ENCODE measurements at places on chromosomes 5 and 9.
A peak's percentile ranks its signal among the peaks of the same experiment; 100 is the strongest.

DNA sequence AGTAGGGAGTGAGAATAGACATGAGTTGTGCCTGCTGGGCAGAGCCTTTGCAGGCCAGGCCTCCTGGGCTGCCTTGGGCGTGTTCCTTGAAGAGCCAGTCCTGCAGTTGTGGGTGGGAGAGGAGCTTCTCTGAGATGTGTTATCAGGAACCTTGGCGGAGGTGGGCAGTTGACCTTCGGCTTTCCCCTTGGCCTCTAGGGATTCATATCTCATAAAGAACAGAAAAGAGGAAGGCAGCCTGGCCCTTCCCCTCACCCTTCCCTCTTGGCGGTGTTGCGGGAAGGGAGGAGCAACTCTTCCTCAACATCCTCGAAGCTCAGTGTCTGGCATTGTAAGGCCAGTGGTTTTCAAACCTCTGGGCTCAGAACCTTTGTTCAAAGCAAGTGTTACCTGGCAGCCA is 59.2 kb downstream of the DAPK1 start:
- H3K27me3 ChIP-seq = no peaks in the 10 kb centered on the region
- no peak for DNase-seq
- no peak overlapping the region for H3K4me3 ChIP-seq
- H3K27ac ChIP-seq = no peak overlapping the region
- H3K36me3 ChIP-seq = peaks cover 7% of the 10 kb centered on the region

DNA sequence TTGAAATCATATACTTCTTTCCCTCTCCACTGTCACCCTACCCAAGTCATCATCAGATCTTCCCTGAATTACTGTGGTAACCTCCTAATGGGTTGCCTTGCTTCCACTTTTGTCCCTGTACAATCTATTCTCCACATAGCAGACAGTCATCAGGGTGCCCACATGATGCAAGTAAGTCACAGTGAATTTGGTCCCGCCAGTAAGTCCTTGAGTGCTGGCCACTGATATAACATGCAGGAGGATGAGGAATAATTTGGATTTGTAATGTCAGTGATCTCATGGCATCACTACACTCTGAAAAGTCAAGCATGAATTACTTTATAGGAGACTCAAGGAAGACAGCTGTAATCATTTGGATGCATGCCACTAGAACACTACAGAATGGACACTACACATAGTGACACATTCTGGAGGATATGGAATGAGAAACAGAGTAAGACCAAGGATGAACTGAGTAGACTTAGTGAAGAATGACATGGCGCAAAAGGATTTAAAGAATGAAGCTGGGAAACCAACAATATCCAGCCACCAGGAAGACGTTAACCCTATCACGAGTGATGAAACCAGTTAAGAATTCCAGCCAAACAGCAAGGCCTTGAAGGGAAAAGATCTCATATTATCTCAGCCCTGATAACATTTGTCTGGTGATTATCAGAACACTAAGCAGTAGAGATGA is 28.6 kb downstream of the MARCHF3 start:
- no peaks in the 10 kb centered on the region for H3K36me3 ChIP-seq
- no peaks in the 10 kb centered on the region for H3K27me3 ChIP-seq
- H3K27ac ChIP-seq = peak overlapping the region; percentile 13
- DNase-seq = no peak
- H3K4me3 ChIP-seq = no peak overlapping the region

DNA sequence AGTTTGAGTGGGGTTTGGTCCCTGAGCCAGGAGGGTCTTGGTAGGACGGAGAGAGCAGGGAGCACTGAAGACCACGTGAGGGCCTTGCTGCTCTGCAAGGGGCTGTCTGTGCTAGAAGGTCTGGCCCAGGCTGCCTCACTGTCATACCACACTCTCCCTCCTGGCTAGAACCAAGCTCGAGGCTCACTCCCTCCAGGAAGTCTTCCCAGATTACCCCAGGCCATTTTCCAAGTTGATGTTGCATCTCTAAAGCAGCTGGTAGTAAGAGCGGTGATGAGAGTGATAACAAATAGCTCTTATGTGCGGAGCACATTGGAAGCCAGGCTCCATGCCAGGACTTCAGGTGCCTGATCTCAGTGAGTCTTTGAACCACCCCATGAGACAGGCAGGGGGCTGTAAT is 6.6 kb downstream of the MYMK start:
- H3K4me1 ChIP-seq = peaks cover 32% of the 10 kb centered on the region
- H3K4me3 ChIP-seq = no peak overlapping the region
- H3K27me3 ChIP-seq = no peaks in the 10 kb centered on the region
- no peaks in the 10 kb centered on the region for H3K36me3 ChIP-seq
- DNase-seq = no peak

DNA sequence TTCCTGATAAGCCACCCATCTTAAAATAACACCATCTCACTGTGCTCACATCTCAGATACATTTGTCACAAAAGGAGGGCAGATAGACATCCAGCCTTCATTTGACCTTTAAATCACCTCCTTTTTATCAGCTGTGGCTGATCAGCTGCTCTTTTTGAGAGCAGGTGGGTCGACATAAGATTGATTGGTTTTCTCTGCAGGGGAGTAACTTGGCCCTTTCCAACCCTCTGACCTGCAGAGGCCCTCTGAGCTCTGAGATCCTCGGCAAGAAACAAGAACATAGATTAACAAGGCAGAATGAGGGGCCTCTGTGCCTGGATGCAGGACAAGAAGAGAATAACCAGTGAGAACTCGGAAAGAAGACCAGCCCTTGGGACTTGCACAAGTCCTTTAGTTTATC is 33.5 kb upstream of the GLRA1 start:
- H3K4me1 ChIP-seq = peaks cover 6% of the 10 kb centered on the region
- no peak for DNase-seq
- H3K27ac ChIP-seq = no peak overlapping the region
- no peaks in the 10 kb centered on the region for H3K36me3 ChIP-seq
- no peaks in the 10 kb centered on the region for H3K27me3 ChIP-seq

DNA sequence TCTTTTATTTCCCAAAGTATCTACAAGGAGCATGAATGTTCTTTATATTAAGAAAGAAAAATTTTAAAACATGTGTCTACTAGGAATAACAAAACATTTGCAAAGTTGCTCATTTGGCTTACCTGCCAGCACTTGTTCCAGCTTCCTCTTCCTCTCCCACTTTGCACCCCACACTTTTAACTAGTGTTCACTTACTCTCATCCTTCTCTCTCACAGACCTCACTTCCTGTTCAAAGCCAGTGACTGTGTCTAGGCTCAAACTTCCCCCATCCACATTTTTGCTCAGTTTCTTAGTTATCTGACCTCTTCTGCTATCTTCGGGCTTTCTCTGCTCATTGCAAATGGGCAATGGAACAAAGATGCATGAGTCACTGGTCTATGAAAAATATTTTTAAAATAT is 512.2 kb upstream of the ZNF462 start:
- no peaks in the 10 kb centered on the region for H3K36me3 ChIP-seq
- DNase-seq = no peak
- no peak overlapping the region for H3K27ac ChIP-seq
- no peaks in the 10 kb centered on the region for H3K4me1 ChIP-seq
- H3K4me3 ChIP-seq = no peak overlapping the region

DNA sequence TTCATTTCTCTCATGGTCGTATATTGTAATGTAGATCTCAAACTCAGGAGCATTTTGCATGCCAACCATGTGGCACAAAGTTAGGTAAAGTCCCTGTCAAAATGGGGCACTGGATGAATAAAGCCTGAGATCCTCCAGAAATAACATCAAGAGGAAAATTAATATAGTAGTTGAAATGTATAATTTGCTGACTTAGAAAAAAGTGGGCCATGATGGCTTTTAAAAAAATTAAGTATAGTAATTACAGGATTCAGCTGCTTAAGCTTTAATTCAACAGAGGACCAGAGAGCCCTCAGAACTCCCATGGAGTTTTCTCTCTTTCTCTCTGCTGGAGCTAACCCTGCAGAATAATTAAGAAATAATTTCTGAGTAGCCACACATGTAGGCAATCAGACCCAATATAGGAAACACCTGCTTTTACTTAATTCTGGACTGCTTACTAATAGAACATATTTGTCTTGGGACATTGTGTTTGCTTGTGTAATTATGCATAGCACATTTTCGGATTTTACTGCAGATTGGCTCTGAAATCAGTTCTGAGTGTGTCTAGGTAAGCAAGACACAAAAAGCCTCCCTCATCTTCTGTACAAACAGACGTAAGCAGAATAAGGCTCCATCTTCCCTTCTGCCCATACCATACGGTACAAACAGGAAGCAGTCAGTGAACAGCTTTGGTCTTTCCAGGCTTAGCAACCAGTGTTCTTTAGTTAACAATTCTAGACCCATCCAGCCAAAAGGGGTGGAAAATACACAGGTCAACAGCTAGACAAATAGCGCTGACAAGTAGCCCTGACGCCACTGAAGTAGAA is 26.5 kb upstream of the PCSK1 start:
- no peak for DNase-seq
- H3K4me3 ChIP-seq = no peak overlapping the region
- no peaks in the 10 kb centered on the region for H3K36me3 ChIP-seq

DNA sequence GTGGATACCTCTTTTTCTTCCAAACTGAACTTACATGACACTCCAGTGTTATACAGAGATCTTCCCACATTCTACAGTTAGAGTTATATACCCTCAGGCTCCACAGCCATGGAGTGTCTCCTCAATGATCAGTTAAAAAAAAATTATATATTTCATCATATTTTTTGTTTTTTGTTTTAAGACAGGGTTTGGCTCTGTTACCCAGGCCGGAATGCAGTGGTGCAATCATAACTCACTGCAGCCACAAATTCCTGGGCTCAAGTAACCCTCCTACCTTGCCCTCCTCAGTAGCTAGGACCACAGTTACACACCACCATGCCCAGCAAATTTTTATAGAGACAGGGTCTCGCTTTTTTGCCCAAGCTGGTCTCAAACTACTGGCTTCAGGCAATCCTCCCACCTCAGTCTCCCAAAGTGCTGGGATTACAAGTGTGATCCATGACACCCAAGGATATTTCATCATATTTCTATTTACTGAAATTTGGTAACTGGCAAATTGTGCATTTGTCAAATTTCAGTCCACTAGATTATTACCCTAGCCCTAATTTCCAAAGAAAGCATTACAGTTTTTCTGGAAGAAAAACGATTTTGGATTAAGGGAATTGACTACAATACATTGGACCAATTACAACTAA is 18.1 kb upstream of the SCAI start:
- H3K4me1 ChIP-seq = peaks cover 12% of the 10 kb centered on the region
- H3K27me3 ChIP-seq = no peaks in the 10 kb centered on the region
- no peak overlapping the region for H3K4me3 ChIP-seq
- H3K36me3 ChIP-seq = peaks cover 10% of the 10 kb centered on the region
- no peak for DNase-seq

GRCh38 chr5:128228521-128228920 is 145.0 kb downstream of the SLC12A2 start:
- peaks cover 6% of the 10 kb centered on the region for H3K36me3 ChIP-seq
- H3K27ac ChIP-seq = no peak overlapping the region
- no peaks in the 10 kb centered on the region for H3K27me3 ChIP-seq
- peaks cover 17% of the 10 kb centered on the region for H3K4me1 ChIP-seq

- H3K27me3 ChIP-seq = no peaks in the 10 kb centered on the region
- no peak overlapping the region for H3K4me3 ChIP-seq
- H3K4me1 ChIP-seq = peaks cover 19% of the 10 kb centered on the region
- DNase-seq = no peak
- H3K27ac ChIP-seq = no peak overlapping the region
- peaks cover 4% of the 10 kb centered on the region for H3K36me3 ChIP-seq
Observed at GRCh38 chr5:9282211-9282610, 263.7 kb downstream of the SEMA5A start.

DNA sequence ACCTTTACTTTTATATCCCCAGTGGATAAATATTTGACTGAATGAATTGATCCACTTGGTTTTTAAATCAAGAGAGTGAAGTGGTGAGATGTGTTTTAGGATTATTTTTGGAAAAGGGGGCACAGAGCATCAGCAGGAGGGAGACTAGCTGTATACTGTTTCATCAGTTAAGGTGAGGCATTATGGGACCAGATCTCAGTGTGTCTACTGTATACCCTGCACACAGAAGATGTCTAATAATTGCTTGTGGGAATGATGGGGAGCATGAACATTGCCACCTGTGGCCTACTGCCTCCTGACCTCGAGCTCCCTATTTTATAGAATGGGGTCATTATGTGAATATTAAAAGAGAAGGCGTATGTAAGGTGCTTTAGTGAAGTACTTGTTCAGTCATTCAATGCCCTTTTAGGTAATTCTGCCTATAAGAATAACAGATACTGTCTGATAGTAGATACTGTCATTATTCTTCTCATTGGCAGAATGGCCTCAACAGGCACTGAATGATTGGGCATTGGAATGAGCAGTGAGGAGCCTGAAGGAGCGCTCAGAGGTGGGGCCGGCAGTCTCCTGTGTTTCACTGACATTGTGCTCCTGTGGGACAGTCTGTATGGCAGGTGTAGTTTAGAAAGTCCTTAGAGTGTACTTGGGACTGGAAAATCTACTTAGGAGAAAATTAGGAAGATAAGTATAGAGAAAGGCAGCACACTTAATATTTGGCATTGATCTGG is 47.4 kb upstream of the FAM120AOS start:
- no peaks in the 10 kb centered on the region for H3K27me3 ChIP-seq
- H3K4me1 ChIP-seq = peaks cover 16% of the 10 kb centered on the region

GRCh38 chr5:135437422-135437795 is 9.7 kb downstream of the DCANP1 start:
- H3K27ac ChIP-seq = peak overlapping the region; percentile 87
- no peak overlapping the region for H3K4me3 ChIP-seq
- peaks cover 70% of the 10 kb centered on the region for H3K4me1 ChIP-seq
- H3K27me3 ChIP-seq = peaks cover 3% of the 10 kb centered on the region
- no peaks in the 10 kb centered on the region for H3K36me3 ChIP-seq
- no peak for DNase-seq

DNA sequence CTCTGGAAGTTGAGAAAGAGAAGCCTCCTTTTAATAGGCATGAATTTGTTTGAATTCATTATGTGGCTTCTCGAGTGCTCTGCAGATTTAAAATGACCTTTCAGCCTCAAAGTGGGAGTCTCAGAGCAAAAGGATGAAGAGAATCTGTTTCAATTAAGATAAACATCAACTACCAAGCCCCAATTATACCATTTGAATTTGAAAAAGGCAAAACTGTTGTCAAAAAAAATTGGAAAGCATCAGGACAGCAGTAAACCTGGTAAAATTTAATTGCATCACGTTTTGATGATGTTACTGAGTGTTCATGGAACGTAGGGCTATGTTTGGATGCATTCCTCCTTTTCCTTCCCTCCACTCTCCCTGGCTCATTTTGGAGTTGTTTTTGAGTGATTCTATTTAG is 637.2 kb downstream of the PDE4D start:
- DNase-seq = no peak
- H3K27ac ChIP-seq = peak overlapping the region; percentile 69
- H3K27me3 ChIP-seq = no peaks in the 10 kb centered on the region
- H3K36me3 ChIP-seq = peaks cover 6% of the 10 kb centered on the region
- peaks cover 25% of the 10 kb centered on the region for H3K4me1 ChIP-seq

Data from mesothelial cell of epicardium (in vitro differentiated cells).